ENCODE measurements at places on chromosomes 16 and 17.

GRCh38 chr17:49111934-49112333 lies 20.6 kb upstream of the B4GALNT2 start:
- DNase-seq, result no peak

- DNase-seq, result peak; percentile 43
Observed at GRCh38 chr17:43018008-43018853, 4.0 kb downstream of the VAT1 start.

GRCh38 chr17:51298508-51299371 lies 38.4 kb downstream of the UTP18 start:
- no peak for DNase-seq

DNA sequence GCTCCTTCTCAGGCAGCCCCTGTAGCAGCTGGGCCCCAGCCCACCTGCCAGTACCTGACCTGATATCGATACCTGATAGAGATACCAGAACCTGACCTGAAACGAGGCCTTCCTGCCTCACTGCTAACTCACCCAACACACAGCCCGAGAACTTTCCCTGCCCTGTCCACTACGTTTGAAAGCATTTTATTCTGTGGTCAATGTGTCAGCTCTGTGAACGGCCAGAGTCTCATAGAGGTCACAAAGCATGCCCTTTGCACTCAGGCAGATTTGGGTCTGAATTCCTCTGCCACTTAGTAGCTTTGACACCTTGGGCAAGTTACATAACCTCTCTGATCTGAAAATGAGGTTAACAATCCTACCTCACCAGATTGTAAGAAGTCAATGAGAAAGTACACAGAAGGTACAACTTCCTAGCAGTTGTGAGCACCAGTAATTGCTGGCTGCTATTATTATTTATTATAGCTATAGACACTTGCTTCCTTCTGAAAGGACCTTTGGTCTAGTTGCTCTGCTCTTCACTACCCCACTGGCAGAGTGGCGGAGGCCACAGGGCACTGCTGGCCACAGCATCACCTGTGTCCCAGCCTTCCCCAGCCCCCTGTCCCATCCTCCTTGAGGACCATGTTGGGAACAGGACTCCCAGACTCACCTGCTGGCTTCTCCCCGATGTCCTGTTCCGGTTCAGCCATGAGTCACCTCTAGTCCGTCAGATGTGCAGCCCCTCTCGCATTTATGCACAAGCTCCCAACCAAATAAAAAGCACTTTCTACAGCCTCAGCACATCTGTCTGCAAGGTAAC lies 895 bp downstream of the ANKRD40CL start:
- DNase-seq, result no peak

DNA sequence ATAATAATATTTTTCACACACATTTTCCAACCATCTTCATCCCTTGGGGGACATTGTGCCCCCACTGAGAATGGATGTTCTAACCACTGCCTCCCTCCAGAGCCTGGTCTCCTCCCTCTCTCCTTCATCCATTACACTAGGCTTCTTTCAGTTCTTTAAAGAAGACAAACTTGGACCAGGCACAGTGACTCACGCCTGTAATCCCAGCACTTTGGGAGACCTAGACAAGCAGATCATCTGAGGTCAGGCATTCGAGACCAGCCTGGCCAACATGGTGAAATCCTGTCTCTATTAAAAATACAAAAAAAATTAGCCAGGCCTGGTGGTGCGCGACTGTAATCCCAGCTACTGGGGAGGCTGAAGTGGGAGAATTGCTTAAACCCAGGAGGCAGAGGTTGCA lies 6.5 kb downstream of the ALOX15 start:
- no peak for DNase-seq

DNA sequence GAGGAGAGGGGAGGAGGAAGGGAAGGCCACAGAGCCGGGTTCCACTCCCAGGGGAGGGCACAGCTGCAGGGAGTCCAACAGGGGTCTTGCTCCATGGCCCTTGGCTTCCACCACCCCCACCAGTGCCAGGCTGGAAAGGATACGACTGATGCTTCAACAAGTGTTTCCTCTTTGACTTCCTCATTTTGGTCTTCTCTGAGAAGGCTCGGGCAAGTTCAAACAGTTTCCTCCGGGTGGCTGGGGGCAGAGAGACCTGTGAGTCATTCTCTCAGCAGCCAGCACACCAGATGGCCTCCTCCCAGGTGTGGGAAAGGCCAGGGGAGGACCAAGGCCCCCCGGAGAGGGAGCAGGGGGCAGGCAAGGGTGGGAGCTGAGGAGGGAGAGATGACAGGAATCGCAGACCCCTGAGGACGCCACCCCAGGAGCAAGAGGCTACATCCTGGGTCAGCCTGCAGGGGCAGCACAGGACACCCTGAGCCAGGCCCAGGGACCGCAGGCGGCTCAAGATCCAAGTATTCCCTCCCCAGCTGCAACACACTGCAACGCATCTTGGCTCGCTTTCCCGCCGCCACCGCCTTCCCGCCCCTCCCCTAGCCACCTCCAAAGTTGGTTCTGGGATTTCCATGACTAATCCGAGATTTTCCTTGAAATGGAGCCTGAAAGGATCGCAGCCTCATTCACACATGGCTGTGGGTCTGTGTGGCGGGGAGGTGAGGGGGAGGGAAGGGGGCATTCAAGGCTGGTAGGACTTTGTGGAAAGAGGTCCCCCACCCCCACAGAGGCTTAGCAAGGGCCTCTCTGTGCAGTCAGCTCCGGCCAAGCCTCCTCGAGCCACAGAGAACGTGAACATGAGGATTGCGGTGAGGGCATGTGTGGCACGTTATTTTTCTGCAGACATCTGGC lies 18.4 kb upstream of the MRPS23 start:
- peak; percentile 88 for DNase-seq

DNA sequence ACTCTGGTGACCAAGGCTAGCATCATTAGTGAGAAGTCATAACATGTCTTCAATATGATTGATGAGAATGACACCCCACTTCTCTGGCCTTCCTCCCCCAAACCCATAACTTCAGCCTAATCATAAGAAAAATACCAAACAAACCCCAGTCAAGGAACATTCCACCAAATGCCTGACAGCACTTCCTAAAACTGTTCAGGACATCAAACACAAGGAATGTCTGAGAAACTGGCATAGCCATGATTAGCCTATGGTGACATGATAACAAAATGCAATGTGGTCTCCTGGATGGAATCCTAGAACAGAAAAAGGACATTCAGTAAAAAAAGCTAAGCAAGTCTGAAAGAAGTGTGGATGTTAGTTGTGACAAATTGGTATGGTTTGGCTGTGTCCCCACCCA lies 24.7 kb upstream of the TBX4 start:
- no peak for DNase-seq

- DNase-seq, result no peak
Observed at GRCh38 chr17:60534613-60535157, 8.6 kb upstream of the APPBP2 start.

DNA sequence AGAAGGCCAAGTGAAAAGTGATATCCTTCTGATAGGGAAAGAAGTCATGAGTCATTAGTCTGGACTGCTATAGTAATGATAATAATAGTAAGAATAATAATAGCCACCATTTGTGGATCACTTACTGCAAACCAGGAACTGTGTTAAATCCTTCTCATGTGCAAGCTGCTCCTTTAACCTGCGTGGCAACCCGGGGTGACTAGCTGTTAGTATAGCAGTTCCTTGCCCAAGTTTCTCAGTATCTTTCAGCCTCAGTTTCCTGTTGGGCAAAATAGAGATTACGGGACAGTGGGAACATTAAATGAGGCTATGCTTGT lies 129.5 kb downstream of the CDH13 start:
- DNase-seq, result no peak

GRCh38 chr17:59527931-59528330 lies 37.5 kb upstream of the DHX40 start:
- no peak for DNase-seq

- peak; percentile 70 for DNase-seq
Observed at GRCh38 chr17:1108765-1109605, 70.8 kb downstream of the ABR start.

GRCh38 chr17:28902819-28903545 lies at the start of gene DHRS13:
TSS of gene DHRS13 (minus strand) at chr17:28903079. CDS start at chr17:28902944, 135 bp downstream.
- DNase-seq, result peak; percentile 89

GRCh38 chr16:17125671-17126070 lies 345.1 kb downstream of the XYLT1 start:
- DNase-seq, result no peak

DNA sequence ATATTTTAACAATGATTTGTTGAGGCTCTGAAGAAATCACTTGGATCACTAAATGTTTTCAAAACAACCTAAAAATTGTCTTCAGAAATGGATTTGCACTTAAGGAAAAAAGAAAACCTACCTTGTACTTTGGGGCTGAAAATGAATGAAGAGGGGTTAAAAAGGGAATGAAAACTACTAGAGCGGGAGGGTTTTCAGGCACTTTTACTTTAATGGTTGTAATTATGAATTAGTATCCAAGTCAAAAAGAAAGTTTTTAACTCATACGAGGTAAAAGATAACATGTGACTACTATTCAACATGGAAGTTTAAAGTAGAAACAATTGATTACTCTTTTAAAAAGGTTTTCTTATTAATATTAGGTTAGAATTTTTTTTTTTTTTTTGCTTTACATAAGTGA lies 5.1 kb downstream of the IGF2BP1 start:
- DNase-seq, result no peak

DNA sequence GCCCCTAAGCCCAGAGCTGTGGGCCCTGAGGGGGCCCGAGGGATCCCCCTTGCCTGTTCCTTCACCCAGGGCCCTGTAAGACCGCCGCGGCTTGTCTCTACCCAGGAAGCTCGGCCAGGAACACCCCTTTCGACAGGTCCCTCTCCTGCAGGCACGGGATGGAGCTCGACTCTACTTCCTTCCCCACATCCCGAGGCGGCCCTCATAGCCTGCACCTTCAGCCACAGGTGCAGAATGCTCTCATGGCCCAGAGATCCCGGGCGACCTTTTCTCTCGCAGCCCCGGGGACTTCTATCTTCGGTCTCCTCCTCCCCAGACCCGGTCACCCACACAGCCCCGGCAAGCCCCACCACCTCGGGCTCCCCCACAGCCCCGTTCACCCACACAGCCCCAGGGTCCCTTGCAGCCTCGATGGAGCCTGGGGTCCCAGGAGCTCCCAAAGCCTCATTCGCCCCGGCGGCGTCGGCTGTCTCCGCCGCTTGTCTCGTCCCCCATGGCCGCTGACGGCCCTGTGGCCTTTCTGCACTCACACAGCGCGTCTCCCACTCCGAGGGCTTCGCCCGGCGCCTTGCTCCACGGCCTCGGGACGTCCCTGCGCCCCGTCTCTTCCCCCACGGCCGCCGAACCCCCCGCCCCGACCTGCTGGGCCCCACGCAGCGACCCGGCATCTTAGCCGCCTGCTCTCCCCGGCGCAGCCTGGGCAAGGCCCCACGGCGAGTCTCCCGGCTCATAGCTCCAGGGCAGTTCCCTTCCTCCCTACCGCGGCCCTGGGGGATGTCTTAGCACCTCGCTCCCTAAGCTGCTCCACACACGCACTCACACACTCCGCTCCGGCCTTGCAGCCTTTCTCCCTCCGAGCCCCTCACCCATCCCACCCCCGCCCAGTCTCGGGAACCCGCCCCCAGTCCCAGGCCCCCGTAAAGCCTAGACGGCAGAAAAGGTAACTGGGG lies 650 bp downstream of the KIAA0753 start:
- DNase-seq, result peak; percentile 32

DNA sequence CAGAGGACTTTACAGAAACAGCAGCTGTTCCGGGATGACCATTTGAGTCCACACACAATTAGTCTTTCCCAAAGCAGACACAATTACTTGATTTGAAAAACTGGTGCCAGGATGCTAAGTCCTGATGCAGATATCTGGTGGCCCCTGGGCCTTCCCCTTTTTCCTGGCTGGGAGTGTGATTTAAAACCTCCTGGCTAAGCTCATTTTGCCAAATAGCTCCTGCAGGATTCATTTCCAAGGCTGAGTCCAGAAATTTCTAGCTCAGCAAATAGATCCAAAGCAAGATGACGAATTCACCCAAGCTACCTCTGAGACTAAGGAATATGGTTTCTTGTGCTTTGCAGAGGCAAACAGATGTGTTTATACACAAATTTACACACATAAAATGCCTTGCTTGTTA lies 422.2 kb downstream of the CA10 start:
- no peak for DNase-seq

GRCh38 chr17:65598746-65599145 lies 37.3 kb upstream of the AXIN2 start:
- DNase-seq, result no peak

DNA sequence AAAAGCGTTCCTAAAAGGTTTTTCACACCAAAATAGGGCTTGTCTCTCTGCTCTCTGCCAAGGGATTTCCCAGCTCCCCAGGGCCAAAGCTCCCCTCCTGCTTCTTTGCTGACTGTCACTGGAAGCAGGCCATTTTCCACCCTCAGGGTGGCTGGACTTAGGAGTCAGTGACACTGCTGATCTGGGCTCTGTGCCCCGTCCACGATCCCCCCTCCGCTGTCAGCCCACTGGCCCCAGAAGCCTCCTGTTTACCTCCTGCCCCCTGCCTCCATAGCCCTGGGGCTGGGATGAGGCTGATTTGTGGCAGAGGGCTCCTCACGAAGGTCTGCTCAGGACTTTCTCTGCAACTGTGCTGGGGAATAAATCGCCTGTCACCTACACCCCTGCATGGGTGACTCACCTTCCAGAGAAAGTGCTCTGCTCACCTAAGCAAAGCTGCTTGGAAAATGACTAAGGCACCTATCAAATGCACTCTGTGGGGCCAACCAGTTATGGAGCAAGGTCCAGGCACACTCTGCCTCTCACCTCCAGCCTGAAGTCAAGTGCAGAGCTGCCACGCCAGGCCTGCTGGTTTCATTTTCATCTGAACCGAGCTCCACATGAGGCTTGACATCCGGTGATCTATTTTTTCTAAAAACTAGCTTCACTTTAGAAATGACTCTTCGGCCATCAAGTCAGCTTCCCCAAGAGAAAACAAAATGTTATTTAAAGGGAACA lies 4.9 kb downstream of the MAP3K14 start:
- DNase-seq, result peak; percentile 74

DNA sequence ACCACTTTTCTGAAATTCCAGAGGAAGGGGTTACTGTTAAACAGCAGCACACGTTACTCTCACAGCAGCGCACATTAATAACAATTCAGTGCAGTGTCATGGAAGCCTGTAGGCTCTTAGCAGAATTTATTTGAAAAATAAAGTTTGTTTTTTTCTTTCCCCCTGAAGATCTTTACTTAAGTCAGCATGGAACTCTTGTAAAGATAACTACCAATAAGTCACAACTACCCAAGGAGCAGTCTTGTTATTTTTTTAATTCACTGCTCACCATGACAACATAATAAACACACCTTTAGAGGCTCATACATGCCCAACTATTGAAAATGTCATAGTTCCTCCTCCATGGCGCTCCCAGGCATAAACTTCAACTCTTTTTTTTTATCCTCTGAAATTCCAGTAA lies 31.8 kb upstream of the PSMD7 start:
- DNase-seq, result no peak

DNA sequence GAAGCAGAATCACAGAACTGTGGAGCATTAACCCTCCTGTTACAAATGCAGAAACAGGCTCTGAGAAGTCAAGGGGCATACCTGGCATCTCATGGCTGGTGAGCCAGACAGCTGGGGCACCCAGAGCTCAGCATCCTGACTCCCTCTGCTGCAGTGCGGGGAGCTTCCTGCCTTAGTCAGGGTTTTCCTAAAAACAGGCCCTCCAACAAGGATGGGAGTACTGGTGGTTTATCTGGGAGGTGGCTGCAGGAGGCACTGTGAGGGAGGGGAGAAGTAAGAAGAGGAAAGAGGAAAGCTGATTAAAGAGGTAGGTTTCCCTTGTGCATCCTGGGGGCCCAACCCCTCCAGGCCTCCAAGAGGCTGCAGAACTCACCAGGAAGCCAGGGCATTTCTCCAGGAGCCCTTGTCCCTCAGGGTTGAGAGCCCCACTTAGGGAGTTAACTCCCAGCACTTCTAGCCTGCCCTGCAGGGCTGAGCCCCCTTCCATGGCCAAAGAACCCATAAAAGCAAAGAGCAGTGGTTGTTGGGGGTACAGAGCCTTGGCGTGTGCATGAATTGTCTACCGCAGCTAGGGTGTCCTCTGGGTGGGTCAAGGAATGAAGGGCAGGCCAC lies 261.5 kb upstream of the RPL38 start:
- DNase-seq, result no peak
